Stimulated activated CD8-positive, alpha-beta memory T cell treated with anti-CD3 and anti-CD28 coated beads, Interleukin-4, amount 100 ng/mL, for 1 hour (primary cell): ENCODE measurements at places on chromosomes 13 and 19.

DNA sequence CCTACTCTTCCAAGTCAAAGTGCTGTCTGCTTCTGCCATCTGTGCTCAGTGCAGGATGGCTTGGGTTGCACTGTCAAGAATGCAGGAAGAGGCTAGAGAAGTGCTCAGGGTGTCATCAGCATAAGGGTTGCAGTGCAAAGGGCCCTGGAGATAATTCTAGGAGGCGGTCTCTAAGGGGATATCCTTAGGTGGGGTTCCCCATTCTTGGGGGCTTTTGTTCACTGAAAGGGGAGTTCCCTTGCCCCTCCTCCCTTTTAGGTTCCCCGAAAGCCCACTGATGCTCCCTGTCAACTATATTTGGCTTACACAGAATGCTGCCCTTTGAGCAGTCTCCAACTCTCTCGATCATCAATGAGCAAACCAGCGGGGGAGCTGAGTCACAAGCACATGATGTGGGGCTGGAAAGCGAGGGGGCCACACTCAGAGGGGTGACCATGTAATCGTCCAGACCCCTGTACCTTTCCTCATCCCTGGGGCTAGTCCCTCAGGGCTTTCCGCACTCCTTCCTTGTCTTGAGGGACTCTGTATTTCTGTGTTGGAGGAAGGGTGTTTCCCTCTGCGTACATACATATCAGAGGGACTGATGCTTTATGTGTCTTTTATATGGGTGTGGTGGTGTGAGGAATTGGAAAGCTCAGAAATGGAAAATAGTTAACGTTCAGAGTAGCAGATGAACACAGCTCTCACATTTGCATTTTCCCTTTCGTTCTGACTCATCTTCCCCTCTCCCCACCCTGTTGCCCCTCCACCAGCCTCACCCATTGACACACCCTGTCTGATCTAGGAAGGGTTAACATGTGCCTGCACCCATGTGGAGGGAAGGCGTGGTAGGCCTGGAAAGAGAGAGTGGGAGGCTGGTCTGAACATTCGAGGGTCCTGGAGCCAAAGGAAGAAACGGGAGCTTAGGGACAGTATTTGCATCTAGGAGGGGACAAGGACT, 6.7 kb downstream of the ZBTB32 start:
- DNase-seq, result no peak

DNA sequence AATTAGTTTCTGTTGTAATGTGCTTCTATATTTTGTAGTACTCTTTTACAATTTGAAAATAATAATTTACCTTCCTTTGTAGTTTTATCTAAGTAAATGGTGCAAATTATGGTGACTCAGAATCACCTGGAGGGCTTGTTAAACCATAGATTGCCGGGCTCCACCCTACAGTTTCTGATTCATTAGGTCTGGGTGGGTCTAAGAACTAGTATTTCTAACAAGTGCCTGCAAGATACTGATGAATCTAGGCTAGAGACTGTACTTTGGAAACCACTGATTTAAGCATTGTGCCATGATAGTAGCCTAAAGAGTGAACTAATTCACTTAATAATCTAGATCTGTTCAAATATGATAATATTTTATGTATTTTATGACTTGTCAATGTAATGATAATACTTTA, 437.4 kb upstream of the SPRY2 start:
- DNase-seq, result no peak

DNA sequence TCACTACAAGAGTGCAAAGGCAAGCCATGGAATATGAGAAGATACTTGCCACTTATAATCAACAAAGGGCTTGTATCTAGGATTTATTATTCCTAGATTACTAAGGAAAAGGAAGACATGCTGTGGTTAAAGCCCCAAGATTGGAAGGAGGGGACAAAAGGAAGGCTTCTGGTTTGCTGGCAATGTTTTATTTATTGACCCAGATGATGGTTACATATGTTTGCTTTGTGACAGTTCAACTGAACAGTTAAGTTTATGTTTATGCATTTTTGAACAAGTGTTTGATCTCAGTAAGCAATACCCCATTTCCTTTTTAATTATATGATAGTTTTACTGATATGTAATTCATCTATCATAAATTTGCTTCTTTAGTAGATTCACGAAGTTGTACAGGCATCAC, 40.3 kb downstream of the CDADC1 start:
- no peak for DNase-seq

DNA sequence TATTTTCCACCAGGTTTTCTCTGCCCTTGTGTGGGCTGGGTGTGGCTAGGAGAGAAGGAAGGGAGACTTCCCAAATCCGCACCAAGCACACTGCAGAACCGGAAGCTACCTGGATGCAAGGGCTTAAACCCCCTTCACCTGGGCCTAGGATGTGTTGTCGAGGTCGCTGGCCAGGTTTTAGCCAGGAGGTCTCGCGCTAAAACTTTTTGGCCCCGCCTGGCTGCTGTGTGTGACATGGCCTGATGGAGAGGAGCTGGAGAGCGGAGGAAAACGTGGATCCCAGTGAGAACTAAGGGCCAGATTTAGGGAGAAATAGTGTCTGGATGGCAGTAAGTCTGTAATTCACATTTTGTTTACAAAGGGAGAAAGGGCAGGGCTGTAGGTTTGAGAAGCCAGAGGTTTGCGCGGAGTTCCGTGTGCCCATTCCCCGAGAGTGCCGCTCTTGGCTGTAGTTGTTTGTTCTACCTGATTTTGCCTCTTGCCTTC, 3.1 kb upstream of the TSHZ3 start:
- no peak for DNase-seq
